ENCODE measurements at places on chromosomes 6 and 20.

DNA sequence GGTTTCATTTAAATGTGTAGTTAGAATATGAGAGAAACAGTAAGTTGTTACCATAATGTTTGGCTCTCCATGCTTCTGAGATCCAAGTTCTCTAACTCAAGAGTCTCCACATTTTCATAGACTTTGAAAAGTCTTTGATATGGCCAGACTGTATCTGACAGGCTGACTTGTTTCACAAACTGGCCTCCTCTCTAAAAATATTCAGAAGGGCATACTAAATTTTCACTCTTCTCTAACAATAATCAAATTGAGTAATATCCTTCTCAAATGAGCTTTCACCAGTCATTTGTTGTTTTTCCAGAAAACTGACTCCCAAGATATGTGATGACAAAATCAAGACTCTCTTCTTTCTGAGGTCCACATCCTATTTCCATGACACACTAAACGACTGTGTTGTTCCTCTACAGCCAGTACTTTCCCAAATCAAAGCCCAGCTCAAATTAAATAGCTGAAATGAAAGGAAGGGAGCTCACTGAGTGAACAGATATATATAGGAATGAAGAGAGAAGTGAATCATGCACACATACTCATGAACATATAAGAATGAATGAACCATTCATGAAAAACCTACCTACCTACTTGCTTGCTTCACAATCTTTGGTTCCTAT is 15.1 kb downstream of the HIVEP2 start:
- DNase-seq: no peak

DNA sequence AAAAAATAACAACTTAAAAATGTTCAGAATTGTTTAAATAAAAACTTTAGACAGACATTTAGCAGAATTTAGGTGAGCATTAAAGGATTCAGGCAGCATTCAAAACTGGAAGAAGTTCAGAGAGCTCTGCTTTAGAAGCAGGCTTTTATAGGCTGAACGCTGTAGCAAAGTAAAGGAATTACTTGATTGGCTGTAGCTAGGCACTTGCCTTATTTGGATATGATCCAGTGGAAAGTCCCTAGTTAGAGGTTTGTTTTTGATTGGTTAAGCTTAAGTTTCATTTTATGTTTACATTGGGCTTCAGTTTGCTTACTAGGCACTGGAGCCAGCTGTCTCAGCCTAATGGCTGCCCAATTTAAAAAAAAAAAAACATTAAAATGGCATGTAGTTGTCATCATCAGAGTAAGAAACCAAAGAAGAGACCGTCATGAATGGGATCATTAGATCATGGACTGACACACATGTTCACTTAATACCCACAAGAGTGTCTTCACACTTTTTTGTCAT is 65.1 kb downstream of the CBFA2T2 start:
- no peak for DNase-seq

GRCh38 chr20:57902473-57902872 is 192.7 kb upstream of the PMEPA1 start:
- no peak for DNase-seq

- DNase-seq: no peak
Observed at GRCh38 chr6:7106215-7106751, 1.5 kb upstream of the RREB1 start.

DNA sequence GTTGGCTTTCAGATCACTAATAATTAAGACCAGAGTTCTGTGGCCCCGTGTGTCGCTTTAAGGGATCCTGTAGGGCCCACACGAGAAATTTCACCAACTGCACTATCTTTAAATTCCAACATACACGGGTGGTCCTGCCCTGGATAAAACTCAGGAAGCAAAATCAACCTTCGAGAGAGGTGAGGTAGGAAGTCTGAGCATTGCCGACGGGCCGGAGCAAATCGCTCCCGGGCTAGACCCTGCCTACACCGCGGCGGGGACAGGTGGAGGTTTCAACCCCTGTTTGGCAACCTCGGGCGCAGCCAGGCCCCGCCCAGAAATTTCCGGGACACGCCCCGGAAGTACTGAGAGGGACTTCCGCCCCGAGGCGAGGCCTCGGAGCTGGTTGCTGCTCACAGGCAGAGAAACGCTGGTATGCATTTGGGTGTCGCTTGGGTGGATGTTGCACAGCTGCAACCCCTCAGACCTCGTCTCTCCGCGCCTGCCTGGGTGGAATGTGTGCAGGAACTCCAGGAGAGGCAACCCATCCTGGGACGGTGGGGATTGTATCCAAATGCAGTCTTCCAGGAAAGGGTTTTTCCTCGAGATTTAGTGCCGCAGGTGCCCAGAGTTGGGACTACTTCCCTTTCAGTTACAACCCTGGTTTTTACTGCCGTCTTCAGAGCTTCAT is 19.9 kb downstream of the ZKSCAN8 start:
- DNase-seq: no peak

GRCh38 chr6:108222504-108222903 is 38.3 kb downstream of the SNX3 start:
- DNase-seq: no peak

- no peak for DNase-seq
Observed at GRCh38 chr6:35489066-35489465, 7.8 kb downstream of the TEAD3 start.

- no peak for DNase-seq
Observed at GRCh38 chr20:45999557-46000261, 9.0 kb upstream of the MMP9 start.

GRCh38 chr20:1266167-1266973 is at the start of gene SNPH:
Gene SNPH (plus strand): TSS chr20:1266294. CDS start chr20:1296240, 29,946 bp downstream.
- peak; percentile 32 for DNase-seq

DNA sequence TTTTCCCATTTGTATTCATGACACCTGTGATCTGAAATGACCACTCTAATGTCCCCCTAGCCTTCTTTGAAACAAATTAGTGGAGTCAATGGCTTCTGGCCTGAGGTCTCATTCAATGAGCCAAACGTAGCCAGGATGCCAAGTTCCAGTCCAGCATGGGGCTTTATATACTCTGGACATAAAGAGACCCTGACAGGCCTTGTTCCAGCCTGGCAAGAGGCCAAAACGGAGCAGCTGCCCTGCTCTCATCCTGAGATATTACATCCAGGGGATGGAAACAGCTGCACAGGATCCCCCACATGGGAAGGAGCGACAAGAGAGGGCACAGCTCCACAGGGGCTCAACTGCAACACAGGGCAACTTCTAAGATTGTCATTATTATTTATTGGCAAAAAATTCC is 437.8 kb downstream of the CDH26 start:
- no peak for DNase-seq

DNA sequence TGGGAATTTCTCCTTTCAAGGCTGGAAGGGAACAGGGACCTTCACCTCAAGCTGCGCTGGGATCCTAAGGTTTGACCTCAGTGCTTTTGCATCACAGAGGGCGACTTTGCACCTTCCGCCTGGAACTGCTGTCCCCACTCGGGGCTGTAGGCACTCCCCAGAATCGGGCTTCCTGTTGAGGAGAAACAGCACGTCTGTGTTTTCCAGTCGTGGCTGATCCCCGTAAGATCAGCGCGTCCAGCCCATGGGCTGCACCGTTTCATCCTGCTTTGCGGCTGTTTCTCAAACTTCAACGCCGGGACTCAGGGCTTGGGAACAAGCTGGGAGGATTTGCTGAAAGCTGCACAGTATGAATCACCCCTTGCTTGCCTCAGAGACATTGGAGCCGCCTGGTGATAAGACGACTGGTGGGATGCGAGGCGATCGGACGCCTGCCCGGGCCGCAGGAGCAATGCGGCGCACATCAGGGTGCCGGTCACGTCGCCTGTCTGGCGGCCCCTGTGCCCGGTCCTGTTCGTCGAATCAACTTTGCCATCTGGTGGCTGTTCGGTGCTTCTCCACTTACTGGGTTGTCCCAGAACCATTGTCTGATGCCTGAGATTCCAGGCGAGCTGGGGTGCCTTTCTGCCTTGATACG is 53.6 kb upstream of the FRMD1 start:
- DNase-seq: no peak

DNA sequence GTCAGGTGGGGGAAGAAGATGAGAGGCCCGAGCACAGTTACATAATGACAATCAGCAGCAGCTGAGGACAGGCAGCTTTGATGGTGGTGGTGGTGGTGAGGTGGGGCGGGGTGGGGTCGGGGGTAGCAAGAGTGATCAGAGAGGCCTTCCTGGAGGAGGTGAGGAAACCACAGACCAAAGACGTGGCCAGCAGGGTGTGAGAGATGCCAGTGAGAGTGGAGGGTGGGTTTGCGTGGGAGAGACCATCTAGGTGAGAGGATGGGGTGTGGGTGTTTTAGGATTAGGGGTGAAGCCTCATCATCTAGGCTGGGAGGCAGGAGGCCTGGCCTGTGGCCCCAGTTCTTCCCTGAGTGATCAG is 76.0 kb upstream of the TOX2 start:
- no peak for DNase-seq

DNA sequence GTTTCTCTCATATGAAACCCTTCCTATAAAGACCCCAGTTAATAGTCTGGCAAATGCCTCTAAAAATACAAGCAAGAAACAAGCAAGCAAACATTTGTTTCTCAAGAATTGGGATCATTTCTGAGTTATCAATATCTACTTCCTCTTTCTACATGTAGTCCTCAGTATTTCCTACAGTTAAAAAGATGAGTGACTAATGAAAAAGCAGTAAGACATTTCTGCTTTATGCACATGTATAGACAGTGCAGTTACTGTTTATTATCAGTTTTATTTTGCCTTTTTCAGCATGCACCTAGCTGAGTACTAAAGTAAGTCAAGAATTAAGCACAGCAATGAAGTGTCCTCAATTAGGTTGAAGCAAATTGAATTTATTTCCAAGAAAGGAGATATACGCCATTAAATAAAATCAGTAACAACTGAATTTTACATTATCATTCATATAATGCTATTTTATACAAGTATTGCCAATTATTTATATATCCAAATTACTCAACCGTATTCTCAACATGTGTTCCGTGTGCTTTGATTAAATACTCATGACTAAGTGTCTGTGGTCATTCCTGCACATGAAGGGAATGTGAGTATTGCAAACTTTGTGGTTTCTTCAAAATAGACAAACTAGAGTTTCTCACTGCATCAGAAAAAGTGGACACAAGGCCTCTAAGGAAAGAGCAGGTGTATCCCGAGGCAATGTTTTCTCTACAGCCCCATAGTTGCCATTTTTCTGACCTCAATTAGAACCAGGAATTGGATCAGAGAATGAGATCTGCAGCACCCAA is 159.3 kb upstream of the MARCKS start:
- no peak for DNase-seq

DNA sequence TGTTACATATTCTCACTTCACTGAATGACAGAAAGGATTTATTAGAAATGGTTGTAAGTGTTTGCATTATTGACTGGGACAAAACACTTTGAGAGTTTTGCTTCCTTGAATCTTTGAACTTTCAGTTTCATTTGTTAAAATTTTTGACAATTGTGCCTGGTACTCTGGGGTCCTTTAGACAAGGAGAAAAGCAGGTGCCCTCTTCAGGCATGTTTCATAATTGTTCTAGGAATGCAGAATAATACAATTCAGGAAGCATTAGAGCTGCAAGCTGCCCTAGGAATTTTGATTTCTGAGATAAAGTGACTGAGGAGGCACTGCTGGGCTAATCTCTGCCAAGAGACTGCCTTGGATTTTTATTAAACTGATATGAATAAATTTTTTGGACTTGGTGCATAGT is 49.7 kb downstream of the TOP1 start:
- no peak for DNase-seq

- DNase-seq: no peak
Observed at GRCh38 chr6:42403831-42404230, 47.9 kb downstream of the TRERF1 start.

GRCh38 chr6:88612631-88613030 is 350.8 kb downstream of the RNGTT start:
- no peak for DNase-seq

- no peak for DNase-seq
Observed at GRCh38 chr6:153312634-153313033, 181.6 kb upstream of the RGS17 start.

- DNase-seq: no peak
Observed at GRCh38 chr6:168113226-168113625, 34.2 kb upstream of the FRMD1 start.

- DNase-seq: no peak
Observed at GRCh38 chr6:75219263-75219662, 13.4 kb upstream of the COL12A1 start.

DNA sequence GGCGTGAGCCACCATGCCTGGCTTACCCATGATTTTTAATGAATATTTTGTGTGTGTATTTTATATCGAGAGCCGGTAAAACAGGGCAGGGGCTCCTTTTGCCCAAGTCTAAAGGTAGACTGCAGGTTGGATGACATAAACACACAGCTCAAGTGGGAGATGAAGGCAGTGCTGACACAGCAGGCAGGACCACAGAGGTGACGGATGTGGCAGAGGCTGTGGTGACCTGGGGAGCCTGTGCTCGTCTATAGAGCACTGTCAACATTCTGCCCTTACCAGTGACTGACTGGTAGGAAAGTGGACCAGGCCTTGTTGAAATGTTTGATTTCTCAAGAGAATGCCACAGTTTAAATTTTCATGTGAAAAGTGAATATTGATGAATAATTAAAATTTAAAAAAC is 137.5 kb downstream of the ZFP64 start:
- no peak for DNase-seq

DNA sequence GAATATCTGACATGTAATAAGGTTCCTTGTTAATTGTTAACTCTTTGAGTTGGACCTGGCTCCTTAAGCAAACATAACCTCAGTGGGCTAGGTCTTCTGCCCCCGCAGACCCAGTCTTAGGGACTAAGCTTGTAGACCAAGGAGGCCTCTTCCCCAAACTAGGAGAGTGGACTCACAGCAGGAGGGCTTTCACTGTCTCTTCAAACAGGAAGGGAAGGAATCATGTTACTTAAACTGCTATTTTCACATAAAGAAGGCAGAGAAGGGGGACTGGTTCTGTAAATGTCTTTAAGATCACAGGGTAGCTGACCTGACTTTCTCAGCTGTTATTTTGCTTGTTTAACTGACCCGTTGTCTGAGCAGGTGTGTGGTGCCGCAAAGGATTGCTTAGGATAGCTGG is 34.9 kb upstream of the PRDM1 start:
- no peak for DNase-seq

- DNase-seq: no peak
Observed at GRCh38 chr6:119171864-119172588, 93.6 kb upstream of the FAM184A start.

GRCh38 chr6:41443616-41444525 is 102.3 kb upstream of the FOXP4 start:
- no peak for DNase-seq

DNA sequence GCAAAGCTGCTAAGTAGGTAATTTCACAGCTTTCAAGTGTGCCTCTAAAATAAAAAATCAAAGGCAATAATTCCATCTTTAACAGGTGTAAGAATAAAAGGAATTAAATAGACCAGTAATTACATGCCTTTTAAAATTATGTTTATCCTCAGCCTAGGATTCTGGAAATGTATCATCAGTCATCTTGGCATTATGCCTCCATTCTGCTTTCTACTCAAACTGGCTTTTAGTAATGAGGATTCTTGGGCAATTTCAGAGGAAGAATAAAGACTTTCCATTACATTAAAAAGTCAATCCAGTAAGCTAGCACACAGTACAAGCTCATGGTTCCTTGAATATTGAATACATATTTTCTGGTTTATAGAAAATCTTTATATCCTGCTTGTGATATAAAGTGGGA is 44.7 kb downstream of the GSTA2 start:
- DNase-seq: no peak
